ENCODE measurements at places on chromosomes 1 and 21.

DNA sequence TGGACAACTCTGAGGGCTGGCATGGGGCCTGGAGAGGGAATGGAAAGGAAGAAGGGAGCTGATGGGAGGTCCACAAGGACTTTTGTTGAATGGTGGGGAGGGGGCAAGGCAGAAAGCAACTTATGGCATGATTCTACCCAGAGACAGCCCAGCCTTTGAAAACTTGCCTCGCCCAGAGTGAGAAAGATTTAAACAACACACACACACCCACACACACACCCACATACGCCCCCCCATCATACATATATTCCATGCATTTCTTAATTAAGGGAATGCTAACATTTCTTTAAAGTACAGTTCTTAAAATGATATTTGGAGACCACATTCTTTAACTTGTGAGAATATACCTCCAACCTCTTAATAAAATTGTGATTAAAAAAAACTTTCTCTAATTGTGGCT lies 115.4 kb upstream of the F3 start:
- DNase-seq: no peak

DNA sequence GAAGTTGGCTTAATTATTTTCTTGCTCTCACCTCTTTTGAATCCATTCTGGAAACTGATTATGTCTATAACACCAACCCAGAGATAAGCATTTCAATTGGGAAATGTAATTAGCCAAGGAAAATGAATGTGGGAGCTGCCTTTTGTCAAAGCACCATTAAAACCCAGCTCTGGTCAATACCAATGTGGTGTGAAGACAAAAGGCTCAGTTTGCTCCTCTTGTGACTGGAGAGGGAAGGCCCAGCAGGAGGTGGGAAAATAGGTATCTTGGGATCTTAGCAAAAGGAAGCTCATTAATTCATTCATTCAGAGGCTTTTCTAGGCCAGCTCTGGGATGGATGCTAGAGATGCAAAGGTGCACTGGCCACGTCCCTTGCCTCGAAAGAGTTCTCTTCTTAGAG lies 75.0 kb upstream of the SELENON start:
- DNase-seq: no peak

GRCh38 chr21:32099812-32100416 lies 178.9 kb downstream of the MIS18A start:
- no peak for DNase-seq

- DNase-seq: no peak
Observed at GRCh38 chr1:41280202-41281032, 38.3 kb upstream of the SCMH1 start.

DNA sequence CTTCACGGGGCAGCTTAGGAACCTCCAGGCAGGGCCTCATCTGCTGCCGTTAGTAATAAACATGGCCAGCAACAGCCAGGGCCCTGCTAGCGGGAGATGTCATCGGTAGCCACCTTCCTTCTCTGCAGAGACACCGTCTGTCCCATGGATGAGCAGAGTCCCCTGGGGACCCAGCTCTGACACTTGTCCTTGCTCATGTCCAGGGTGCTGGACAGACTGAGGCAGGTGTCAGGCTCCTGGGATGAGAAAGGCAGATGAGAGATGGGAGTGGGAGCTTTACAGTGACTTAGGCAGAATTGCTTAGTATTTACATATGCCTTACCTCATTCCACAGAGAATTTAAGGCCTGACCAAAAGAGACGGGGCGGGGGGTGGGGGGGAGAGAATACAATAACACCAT lies 25.0 kb downstream of the CAPN2 start:
- DNase-seq: no peak

DNA sequence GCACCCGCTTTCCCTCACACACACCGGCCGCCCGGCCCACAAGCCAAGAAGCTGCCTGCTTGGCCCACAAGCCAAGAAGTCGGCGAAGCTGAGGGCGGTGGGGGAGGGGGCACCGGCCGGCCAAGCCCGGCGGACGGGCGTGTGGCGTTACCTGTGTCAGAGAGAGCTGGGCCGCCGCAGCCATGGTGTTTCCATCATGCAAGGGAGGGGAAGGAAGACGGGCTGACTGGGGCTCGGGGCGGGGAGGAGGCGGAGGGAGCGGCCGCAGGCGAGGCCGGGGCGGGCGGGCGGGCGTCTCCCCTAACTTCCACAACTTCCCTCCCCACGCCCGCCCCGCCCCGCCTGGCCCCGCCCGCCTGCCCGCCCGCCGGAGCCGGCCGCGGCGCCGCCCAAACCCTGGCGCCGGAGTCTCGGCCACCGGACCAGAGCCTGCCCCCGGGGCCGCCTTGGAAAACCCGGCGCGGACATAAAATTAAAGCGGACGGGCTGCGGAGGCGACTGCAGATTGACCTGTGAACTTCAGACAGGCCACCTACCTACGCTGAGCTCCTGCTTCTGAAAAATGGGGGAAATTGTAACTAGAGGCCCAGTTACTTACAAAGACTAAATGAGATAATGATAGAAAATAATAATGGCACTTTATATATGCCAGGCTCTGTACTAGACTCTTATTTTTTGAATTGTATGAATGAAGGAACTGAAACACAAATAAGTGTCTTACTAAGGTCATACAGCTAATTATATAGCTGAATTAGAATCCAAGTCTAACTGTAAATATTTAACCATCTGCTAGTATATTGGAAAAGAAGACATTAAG lies at the start of gene EPS15:
Gene EPS15 (minus strand): TSS at position 219 of the 817 bp plus-strand sequence. CDS start 35 bp downstream, at position 184.
- DNase-seq: peak; percentile 85

GRCh38 chr1:45171575-45171974 lies 34.8 kb downstream of the ZSWIM5 start:
- no peak for DNase-seq

DNA sequence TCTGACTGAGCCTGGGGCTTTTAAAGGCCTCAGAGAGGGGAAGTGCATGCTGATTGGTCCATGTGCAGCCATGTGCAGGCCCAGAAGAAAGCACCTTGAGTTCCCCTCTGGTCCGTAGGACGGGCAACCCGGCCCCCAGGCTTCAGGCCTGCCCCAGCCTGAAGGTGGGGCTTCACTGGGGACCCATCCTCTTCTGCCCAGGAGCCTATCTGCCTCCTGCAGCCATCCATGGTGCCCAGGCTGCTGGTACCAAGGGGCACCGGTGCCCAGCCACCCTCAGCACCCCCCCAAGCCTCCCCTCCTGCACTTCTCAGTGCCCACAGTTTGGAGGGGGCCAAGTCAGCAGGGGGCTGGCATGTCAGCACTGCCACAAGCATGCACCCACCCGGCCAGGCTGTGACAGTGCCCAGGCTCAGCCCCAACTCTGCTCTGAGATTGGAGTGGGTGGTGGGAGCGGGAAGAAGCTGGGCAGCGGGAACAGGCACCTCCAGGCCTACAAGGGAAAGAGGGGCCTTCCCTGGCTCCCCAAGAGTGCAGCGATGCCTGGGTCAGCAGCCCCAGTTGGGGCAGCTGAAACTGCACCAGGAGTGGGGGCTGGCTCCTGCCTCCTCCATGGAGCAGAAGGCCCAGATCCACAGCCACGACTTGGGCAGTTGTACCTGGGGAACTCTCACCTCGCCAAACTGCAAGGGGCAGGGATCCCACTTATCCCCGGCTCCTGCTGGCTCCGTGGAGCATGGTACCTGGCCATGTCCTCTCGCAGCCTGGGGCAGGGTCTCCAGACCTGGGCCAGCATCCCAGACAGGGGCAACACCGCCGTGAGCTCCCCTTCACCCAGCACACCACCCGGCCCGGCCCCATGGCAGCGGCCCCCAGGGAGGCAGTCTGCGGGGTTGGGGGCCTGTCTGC lies 11.7 kb downstream of the COL6A2 start:
- DNase-seq: no peak

DNA sequence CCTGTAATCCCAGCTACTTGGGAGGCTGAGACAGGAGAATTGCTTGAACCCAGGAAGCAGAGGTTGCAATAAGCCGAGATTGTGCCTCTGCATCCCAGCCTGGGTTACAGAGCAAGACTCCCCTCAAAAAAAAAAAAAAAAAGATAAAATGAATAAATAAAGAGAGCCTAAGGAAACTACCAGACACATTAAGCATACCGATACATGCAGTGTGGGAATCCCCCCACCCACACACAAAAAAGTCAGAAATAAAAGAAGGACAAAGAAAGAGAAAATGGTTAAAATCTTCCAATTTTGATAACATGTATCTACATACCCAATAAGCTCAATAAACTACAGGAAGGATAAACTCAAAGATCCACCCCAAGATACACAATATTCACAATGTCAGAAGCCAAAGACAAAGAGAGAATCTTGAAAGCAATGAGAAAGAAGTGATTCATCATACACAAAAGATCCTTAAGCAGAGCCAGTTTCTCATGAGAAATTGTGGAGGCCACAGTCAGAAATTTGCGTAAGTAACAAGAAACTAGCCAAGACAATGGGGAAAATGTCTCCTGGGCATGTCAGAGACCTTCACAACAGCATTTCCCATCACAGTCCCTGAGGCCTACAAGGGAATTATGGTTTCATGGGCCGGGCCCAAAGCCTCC lies 1197.0 kb downstream of the AMY1C start:
- DNase-seq: no peak

- no peak for DNase-seq
Observed at GRCh38 chr1:83632906-83633305, 366.0 kb downstream of the TTLL7 start.

- DNase-seq: peak; percentile 16
Observed at GRCh38 chr1:52633291-52633754, 355 bp downstream of the SHISAL2A start.

Measured in CD4-positive, alpha-beta T cell treated with Interleukin-15 for 4 hours (primary cell).